ENCODE measurements at places on chromosomes 13 and 19. TPM values are rescaled to one million over a fixed set of nuclear protein-coding genes. Genes with fewer than 3 reads are reported as not detected.
A peak's percentile ranks its signal among the peaks of the same experiment; 100 is the strongest.

- no peak for DNase-seq
Observed at GRCh38 chr13:29598321-29598720, 2.8 kb upstream of the SLC7A1 start.

DNA sequence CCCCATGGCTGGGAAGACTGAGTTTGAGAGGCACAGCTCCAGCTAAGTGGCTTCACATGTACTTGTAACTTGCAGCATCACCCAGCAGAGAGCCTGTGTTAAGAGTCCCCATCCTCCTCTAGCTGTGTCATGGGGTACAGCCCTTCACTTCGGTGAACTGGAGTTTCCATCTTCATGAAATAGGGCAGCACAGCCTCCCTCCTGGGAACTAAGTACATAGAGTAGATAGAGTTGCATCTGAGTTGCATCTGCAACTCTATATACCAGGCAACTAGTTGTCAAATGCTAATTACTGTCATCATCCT lies 1.2 kb downstream of the PRDX2 start:
- DNase-seq: no peak

RAB20 gene
- total RNA-seq: 12.6 TPM

PSG1 gene
- total RNA-seq: not detected

DNA sequence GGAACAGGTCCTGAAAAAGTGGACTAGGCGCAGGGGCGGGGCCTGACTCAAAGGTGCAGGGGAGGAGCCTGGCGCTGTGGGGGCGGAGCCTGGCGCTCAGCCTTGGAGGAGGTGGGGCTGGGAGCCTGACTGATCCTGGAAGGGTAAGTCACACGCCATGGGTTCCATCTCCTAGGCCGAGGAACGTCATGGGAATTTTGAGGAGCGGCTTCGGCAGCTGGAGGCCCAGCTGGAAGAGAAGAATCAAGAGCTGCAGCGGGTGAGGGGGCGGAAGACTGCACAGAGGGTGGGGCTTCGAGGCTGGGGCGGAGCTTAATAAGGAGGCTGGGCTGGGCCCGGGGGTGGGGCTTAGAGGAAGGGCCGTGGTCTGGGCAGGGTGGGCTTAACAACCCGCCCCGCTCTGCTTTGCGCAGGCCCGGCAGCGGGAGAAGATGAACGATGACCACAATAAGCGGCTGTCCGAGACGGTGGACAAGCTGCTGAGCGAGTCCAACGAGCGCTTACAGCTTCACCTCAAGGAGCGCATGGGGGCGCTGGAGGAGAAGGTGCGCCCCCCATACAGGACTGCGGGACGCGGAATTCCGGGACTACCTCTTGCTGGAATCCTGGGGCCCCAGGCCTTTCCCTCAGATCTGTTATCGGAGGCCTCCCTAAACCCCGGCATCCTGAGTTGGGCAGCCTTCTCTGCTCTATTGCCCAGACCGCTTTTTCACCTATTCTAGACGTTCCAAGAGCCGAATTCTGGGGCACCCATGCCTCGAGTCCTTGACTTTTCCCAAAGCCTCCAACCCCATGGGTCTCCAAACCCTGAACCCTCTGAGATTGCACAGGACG lies 14.5 kb downstream of the PPFIA3 start:
- DNase-seq: no peak

TTC9B gene
- not detected for total RNA-seq

NEK5 gene
- 0.67 TPM for total RNA-seq

TMEM86B gene
- 1.6 TPM for total RNA-seq

- DNase-seq: no peak
Observed at GRCh38 chr13:47190696-47191305, 293.9 kb upstream of the HTR2A start.

DNA sequence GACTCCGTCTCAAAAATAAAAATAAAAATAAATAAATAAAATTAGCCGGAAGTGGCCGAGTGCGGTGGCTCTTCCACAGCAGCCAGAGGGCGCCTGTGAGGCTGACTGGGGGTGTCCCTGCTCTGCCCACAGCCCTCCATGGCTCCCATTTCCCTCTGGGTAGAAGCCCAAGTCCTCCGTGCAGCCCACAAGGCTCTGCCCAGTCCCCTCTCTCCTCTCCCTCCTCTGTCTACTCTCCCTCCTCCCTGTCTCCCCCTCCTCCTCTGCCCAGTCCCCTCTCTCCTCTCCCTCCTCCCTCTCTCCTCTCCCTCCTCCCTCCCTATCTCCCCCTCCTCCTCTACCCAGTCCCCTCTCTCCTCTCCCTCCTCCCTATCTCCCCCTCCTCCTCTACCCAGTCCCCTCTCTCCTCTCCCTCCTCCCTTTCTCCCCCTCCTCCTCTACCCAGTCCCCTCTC lies 20.4 kb downstream of the MISP start:
- no peak for DNase-seq

DNA sequence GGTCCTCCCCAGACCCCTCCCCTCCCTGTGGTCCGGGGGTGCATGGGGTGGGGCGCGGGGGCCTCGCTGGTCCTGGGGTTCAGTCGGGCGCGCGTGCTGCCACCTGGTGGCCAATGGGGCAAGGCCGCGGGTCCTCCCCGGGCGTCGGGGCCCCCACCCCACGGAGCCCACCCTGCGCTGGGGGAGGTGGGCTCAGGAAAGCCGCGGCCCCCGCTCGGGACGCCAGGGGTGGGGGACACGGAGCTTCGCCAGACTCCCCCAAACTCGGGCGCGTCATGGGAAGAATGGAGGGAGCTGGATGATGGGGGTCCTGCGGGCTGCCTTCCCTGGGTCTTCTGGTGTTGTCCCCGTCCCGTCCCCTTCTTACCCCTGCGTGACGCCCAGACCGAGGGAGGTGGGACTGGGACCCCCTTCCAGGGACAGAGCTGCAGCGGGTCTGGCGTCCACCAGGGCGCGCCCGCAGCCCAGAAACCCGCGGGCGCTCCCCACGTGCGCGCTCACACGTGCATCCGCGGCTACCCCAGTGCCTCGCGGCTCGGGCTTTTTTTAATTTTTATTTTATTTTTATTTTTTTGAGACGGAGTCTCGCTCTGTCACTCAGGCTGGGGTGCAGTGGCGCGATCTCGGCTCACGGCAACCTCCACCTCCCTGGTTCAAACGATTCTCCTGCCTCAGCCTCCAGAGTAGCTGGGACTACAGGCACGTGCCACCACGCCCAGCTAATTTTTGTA lies 19.8 kb upstream of the TCF3 start:
- no peak for DNase-seq

- DNase-seq: no peak
Observed at GRCh38 chr13:33787051-33787591, 30.8 kb upstream of the RFC3 start.

HDGFL2 gene
- 28.4 TPM for total RNA-seq

DNA sequence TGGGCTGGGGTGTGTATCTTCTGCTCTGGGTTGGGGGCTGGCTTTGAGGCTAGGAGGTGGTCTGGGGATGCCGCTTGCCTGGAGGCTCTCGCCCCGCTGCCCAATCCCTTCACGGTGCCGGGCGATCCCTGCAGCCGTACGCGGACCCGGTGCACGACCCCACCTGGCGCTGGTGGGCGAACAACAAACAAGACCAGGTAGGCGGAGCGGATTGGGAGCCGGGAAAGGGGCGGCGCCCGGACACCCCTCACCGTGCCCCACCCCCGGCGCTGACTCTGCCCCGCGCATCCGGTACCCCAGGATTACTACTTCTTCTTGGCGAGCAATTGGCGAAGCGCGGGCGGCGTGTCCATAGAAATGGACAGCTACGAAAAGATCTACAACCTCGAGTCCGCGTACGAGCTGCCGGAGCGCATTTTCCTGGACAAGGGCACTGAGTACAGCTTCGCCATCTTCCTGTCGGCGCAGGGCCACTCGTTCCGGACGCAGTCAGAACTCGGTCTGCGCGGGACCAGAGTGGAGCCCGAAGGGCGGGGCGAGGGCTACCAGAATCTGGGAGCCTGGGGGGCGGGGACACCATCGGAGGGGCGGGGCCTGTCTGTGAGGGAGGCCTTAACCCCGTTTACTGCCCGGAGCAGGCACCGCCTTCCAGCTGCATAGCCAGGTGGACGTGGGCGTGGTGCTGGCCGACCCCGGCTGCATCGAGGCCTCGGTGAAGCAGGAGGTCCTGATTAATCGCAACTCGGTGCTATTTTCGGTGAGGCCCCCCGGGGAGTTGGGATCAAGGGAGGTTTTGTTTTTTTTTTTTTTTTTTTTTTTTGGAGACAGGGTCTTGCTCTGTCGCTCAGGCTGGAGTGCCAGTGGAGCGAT lies 12.1 kb upstream of the PSMD8 start:
- peak; percentile 84 for DNase-seq

GRCh38 chr13:100089465-100090032 lies 656 bp downstream of the PCCA start:
- no peak for DNase-seq

DNA sequence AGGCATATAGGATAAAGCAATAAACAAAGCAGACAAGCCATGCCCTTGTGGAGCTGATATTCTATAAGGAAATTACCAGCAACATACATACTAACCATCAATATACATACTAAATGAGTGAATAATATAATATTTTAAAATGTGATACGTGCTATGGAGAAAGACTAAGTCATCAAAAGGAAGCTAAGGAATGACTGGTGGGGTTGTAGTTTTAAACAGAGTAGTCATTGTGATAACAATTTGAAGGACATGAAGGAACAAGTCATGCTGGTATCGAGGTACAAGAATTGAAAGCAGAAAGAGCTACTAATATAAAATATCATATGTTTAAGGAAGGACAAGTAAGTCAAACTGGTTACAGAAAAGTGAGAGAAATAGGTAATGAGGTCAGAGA lies 894.9 kb upstream of the PCDH9 start:
- no peak for DNase-seq

ZNF667 gene
- 4.5 TPM for total RNA-seq

DNA sequence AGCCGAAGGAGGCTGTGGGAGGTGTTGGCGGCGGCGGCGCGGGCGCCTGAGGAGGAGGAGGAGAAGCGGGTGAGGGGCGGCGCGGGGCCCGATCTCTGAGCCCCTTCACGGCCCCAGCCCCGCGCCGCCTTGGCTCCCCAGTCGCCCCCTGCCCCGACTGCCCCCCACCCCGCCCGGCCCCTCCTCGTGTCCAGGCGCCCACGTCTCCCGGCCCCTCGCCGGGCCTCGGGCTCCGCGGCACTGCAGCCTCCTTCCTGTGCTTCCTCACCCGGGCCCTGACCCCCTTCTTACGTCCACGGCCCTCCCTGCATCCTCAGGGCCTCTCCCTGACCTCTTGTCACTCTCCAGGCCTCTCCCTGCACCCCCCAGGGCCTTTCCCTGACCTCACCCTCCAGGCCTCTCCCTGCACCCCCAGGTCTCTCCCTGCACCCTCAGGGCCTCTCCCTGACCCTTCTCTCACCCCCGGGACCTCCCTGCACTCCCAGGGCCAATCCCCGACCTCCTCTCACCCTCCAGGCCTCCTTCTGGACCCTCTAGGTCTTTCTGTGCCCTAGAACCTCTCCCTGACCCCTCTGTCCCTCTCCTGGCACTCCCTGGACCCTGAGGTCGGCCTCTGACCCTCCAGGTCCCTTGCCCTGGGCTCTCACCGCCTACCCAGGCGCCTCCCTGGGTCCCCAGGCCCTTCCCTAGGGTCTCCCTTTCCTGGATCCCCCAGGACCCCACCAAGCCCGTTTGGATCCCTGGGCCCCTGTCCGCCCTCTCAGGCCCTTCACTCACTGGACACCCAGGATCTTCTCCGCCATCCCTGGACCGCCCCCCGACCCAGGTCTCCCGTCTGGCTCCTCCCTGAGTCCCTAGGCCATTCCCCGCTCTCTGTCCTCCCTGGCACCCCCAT lies 460 bp downstream of the KMT5C start:
- no peak for DNase-seq

Data from cardiac septum (tissue), 1 donor.